Hypothalamus (tissue), 51 donors: ENCODE measurements at places on chromosomes 1 and 21.

DNA sequence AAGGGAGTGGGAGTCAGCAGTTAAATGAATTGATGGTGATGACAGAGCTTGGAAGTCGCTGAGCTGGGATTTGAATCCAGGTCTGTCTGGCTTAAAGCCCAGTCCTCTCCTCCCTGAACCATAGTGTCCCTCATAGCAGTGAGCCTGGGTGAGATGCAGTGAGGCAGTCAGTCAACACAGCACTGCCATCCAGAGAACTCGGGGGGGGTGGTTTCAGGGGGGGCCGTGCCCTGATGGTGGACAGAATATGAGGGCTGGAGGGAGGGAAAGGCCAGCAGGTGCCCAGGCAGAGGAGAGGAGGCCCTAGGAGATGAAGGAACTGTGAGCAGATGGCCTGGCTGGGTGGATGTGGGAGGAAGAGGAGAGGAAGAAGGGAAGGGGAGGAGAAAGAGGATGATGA, 405.6 kb downstream of the PTPRU start:
- DNase-seq: no peak

- no peak for DNase-seq
Measured at GRCh38 chr21:36511484-36512220, 31.7 kb upstream of the CLDN14 start.

DNA sequence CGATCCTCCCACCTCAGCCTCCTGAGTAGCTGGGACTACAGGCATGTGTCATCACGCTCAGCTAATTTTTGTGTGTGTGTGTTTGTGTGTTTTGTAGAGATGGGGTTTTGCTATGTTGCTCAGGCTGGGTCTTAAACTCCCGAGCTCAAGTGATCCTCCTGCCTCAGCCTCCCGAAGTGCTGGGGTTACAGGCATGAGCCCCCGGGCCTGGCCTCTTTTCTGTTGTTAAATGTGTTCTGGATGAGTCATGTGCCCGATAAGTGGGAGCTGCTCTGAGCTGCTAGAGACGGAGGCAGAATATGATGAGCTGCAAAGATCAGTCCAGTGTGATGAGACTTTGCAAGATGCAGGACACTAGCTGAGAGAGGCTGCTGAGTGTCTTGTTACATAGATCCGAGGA, 75.5 kb downstream of the VPS13D start:
- DNase-seq: no peak

- DNase-seq: no peak
Measured at GRCh38 chr1:229204921-229205777, 65.8 kb upstream of the RAB4A start.

GRCh38 chr1:218982482-218982881, 191.2 kb upstream of the LYPLAL1 start:
- DNase-seq: no peak

- DNase-seq: no peak
Measured at GRCh38 chr1:51435878-51436277, 83.2 kb downstream of the EPS15 start.
